ENCODE measurements at places on chromosomes 1 and 21.
A peak's percentile ranks its signal among the peaks of the same experiment; 100 is the strongest.

GRCh38 chr1:63230722-63231121 lies 91.6 kb upstream of the FOXD3 start:
- DNase-seq = no peak

DNA sequence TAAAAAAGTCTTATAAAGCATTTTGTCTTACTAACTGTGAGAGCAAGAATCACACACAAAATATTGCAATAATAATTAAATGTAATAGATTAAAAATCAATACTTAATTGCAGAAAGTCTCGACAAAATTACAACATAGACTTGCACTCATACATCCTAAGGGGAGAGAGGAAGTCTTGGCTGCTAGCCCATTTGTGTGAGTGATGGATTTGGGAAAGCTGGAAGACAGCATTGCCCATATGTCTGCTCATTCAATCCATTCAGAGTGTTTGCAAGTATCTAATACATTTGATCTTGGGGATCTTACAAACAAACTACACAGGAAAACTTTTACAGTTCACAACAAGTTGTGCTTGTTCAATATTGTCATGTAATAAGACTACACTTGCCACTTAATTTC lies 140.5 kb downstream of the COL11A1 start:
- DNase-seq = no peak

- peak; percentile 22 for DNase-seq
These were observed 291.8 kb upstream of the CAMK1G start for GRCh38 chr1:209291715-209292114.

- DNase-seq = no peak
These were observed 14.7 kb upstream of the KRTAP21-1 start for GRCh38 chr21:30769724-30770431.

DNA sequence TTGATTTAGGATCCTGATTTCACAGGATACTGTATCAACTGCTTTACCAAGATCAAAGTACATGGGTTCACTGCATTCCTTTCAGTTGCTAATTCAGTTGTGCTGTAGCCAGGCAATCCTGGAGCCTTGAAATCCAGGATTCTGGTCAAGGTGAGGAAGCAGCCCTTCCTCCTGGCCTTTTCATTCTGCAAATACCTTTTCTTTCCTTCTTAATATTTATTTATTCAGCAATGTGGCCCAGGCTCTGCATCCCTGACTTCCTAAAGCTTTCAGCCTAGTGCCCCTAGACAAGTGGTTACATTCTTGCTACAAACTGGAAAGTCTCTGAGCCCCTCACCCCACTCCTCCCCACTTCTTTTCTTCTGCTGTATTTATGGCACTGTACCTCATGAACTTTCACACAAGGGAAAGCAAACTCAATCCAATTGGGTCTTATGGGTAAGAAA lies 16.2 kb downstream of the LRRC8D start:
- DNase-seq = no peak

- no peak for DNase-seq
These were observed 11.9 kb downstream of the ACTRT2 start for GRCh38 chr1:3033040-3033789.

DNA sequence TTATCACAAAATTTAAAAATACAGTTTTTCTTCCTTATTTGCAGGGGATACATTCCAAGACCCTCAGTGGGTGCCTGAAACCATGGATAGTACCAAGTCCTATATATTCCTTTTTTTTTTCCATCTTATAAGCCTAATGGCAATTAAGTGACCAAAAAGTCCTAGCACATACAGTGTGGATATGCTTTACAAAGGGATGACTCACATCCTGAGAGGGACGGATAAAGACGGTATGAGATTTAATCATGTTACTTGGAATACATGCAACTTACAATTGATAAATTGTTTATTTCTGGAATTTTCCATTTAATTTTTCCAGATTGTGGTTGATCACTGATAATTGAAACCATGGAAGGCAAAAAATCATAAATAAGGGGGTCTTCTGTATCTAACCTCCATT lies 181.2 kb upstream of the BRINP3 start:
- DNase-seq = peak; percentile 3

DNA sequence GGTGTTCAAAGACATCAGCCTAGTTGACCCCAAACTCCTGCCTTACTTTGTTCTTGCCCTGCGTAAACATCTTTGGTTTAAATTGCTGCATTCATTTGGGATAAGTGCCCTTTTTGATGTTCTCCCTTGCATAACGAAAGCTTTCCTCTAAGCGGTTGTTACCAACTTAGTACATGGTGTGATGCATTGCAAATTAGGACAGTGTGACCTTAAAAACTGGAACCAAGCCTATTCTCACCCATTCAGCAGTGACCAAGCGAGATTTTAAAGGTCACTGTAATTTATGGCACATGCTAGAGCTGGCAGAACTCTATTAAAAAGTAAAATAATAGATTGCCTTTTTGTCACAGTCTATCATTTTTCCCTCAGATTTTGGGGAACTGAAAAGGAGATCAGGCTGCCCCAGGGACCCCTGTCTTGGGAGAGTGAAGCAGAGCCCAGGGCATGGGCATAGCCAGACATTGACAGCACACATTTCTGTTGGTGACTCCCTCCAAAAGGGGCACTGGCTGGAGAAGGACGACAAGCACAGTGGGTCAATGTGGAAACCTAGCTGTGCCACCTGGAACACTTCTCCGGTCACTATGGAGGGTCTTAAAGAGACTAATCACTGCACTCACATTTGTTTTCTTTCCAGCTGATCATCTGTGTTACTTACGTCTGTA lies 63.9 kb downstream of the KCNK1 start:
- DNase-seq = no peak

DNA sequence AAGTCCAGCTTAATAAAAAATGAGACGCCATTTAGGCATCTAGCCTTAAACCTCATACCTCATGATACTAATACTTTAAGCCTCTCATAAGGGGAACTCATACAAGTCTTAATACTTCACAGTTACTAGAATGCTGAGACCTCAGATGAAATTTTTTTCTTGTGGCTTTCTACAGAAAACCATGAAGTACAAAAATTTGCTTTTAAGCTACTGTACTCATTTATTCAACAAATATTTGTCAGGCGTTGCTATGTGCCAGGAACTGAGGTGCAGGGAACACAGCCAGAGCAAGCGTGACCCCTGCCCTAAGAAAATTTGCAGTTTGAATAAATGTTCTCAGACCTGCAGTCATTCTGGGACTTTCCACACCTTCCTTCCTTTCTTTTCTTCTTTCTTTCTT lies 150.6 kb downstream of the MRPL39 start:
- DNase-seq = peak; percentile 73

DNA sequence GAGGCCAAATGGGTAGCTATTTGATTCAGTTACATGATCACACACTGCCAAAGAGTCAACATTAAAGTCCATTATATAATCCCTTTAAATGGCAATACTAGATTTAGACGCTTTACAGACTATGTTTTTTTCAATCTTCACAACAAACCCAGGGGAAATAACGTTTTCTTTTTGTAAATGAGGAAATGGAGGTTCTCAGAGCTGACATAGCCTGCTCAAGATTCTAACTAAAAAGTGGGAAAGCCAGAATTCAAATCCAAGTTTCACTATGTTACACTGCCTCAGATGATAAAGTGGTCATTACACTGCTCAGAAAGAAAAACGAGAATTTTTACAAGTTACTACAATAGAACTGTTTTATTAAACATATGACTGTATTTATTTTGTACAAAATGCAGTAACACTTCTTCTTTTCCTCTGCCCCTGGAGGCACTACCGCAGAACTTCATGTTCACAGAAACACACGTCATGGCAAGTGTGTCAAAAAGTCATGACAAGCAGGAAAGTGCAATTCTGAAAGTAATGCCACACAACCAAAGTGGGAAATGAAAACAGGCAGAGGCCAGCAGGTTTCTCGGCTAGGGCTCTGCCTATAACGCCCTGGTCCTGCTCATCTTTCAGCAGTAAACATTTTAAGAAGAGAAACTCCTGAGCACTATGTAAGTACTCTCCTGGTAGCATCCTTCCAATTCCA lies 19.0 kb downstream of the THEMIS2 start:
- no peak for DNase-seq

- no peak for DNase-seq
These were observed 75.9 kb downstream of the HUNK start for GRCh38 chr21:31948676-31949075.

DNA sequence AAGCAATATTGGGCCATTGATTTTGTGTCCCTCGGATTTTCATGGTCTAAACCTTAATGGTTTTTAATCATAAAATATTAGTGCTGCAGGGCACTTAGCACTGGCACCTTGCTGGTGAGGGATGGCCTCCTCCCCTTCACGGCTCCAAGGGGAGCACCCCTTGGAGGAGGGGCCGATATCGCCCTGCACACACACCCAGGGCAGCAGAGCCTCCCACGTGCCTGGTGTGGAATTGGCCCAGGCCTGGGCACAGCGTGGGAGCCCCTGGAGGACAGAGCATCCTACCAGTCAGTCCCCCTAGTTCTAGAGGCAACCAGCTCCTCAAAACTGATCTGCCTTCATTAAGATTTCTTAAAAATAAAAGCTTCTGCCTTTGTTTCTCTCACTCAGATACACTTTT lies 90.7 kb upstream of the CSF3R start:
- no peak for DNase-seq

GRCh38 chr1:170261669-170262068 lies 115.9 kb downstream of the NTMT2 start:
- peak; percentile 23 for DNase-seq

DNA sequence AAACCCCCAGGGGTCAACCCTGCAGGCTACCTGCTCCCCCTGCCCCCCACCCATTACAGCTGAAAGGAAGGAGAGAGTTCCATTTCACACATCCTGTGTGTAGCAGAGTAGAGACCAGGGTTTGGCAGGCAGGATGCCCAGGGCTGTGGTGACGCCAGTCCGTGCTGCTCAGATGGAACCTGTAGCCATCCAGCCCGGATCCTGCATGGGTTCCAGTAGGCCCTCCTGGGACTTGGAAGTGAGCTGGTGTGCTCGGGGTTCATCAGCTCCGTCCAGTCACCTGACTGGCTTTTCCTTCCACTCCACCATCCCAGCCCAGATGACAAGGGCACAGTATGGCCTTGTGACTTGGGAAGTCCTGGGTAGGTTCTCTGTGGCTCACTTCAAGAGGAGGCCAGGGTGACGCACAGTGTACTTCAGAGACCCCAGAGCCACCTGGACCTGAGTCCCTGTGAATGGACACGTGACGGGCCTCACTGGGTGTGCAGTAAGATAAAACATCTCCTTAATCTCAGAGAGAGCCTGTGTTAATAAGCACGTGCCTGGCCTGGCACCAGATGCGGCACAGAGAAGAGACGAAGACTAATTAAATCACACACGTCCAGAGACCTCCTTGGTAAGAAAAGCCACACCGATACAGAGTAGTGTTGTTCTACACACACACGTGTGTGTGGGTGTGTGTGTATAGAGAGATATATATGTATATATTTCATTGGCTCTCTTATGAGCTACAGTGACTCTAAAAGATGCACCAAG lies 16.0 kb downstream of the ITPKB start:
- no peak for DNase-seq

- no peak for DNase-seq
These were observed 22.1 kb upstream of the SLC44A3 start for GRCh38 chr1:94798054-94798453.
